GM19239 (cell line): ENCODE measurements at places on chromosomes 7 and 10.

DNA sequence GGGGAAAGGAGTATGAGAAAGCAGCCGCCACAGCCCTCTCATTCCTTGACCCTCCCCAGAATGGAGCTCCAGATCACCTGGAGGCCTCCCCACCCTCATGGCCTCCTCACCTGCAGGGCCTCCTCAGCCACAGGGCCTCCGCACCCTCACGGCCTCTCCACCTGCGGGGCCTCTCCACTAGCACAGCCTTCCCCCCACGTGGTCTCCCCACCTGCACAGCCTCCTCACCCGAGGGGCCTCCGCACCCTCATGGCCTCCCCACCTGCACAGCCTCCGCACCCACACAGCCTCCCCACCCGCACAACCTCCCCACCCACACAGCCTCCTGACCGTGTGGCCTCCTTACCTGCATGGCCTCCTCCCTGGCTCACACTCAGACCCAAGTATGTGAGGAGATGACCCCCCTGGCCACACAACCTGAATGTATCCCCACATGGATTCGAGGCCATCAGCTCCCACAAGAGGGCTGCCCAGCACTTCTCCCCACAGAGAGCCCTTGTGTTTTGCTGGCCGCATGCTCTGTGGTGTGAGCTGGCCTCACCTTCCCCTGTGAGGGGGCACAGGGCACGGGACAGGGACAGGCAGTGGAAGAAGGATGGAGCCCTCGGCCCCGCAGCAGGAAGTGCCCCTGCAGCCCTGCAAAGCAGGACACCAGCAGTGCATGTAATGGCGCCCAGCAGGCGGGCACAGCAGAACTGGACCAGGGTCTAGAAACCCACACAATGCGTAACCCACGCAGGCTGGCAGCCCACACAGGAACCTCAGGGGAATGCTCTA lies 3.1 kb downstream of the DIP2C start:
- no peak for DNase-seq

- DNase-seq: no peak
Observed at GRCh38 chr7:54544527-54545240, 2.5 kb downstream of the VSTM2A start.

DNA sequence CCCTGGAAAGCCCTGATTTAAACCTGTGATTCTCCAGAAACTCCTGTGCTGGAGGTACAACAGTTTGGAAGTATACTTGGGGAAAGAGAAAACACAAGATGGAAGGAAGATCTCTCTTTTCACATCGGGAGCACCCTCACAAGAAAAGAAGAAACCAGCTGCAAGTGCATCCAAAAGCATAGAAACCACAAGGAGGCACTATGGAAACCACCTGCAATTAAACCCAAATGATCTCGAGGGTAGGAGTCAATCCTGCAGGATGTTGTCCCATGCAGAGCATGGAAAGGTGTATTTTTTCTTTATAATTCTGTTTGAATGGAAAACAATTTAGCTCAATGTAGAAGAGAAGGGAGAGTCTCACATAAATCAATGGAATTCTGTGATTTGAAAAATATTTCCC lies 210.5 kb downstream of the TWIST1 start:
- DNase-seq: no peak

DNA sequence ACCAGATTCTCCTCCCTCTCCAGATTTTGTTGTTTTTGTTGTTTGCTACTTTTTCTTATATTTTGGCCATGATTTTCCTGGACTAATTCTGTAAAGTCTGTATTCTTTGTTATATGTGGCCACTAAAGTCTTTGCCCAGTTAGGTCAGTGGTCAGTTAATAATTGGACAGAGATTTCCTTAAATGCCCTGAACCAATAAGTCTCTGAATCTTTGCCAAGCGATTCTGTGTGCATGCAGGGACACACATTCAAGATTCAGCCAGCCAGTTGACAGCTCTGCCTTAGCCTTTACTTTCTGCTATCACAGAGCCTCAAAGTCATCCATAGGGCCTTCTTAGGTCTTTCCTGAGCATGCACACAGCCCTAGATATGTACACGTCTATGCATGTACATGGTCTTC lies 11.0 kb upstream of the COL17A1 start:
- DNase-seq: no peak

- no peak for DNase-seq
Observed at GRCh38 chr10:84088626-84089025, 50.7 kb upstream of the GHITM start.

DNA sequence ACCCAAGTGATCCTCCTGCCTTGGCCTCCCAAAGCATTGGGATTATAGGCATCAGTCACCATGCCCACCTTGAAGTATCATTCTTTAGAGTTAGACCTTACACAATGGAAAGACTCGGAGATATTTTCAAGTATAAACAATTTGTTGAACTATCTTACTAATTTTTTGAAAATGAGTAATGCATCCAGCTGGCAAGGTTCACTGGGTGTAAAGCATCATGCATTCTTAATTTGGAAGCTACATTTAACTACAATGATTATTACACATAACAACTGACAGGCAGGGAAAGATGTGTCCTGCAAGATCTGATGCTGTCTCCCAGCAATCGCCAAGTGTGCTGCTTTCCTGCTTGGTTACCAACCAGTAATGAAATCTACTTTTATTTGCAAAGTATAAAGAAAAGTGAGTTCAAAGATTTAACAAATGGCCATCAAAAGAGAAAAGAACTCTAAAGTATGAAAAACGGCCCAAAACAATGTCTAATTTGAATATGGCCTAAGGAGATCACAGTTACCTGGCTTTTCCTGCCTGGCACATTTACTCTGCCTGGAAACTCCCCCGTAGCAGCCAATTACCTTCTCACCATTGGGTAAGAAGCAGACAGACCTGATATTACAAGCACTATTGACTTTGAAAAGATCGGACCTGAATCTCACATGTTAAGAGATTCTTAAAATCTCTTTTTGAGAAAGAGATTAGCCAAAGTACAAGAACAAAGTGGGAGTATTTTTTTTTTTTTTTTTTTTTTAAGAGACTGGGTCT lies 59.3 kb upstream of the NMT2 start:
- no peak for DNase-seq

GRCh38 chr10:87729940-87730339 lies 70.3 kb downstream of the PAPSS2 start:
- no peak for DNase-seq

DNA sequence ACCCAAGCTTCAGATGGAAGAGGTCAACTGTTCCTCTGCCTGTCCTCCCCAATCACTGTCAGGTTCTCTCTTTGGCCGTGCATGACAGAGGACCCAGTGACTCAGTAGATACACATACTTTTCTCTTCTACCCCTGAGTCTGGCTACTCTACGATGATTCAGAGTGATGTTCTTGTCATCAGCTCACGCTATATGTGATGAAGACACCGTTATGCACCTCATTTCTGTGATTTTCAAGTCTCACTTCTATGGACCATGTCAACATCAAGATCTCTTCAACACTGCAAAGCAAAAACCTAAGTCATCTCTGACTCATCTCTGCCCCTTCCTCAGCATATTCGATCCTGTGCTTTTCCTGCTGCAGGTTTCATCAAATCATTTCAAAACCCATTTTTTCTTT lies 76.6 kb upstream of the DGKI start:
- DNase-seq: no peak

DNA sequence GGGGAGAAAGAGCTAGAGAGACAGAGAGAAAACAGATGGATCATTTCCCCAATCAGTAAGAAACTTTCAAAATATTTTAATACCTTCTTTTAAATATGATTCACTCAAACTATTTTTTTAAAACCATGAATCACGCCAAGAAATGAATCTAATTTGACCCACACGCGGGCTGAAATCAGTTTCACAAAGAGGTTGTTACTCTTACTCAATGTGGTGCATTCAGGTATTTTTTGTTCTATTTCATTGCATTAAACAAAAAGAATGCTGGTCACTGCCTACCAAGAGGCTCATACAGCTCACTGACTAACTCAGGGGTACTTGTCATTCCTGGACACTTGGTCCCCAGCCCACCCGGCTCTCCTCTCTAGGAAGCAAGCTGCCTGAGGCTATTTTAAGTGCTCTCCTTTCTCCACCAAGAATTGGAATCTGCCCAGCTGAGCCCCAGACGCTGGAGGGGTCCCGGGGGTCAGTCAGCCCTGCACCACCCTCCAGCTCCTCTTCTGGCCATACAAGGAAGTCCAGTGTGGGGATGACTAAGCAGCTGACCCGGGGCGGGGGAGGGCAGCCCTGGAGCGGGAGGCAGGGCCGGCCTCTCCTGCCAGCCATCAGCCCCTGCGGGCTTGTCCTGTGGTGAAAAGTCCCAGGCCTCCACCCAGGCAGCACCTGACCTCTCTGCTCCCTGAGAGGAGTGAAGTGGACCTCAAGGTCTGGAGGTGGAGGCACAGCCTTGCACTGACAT lies 21.7 kb upstream of the PFKP start:
- no peak for DNase-seq

- no peak for DNase-seq
Observed at GRCh38 chr10:29849126-29849833, 210.1 kb downstream of the JCAD start.

DNA sequence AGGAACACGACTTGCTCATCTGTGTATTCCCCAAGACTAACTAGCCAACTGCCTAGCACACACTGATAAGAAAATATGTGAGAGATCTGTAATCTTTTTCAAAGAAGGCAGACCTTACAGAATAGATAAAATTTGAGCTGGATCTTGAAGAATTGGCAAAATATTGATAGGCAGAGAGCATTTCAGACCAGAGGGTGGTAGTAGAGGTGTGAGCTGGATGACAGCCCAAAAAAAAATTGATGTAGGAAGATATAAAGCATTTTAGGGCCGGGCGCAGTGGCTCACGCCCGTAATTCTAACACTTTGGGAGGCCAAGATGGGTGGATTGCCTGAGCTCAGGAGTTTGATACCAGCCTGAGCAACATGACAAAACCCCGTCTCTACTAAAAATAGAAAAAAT lies 1.2 kb upstream of the ZNF746 start:
- no peak for DNase-seq

DNA sequence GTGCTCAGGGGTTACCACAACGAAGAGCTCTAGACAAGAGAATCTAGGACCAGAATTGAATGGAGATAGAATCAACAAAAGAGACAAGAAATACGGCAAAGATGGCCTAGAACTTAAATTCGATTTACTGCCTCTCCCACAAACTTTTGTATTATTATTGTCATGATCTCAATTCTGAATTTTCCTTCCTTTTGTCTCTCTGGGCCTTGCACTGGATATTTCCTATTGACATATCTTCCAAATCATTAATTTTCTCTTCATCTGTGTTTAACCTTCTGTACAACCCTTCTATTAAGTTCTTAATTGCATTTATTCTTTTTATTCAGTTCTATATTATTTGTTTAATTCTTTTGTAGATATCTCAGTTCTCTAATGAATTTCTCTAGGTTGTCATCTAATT lies 28.4 kb downstream of the VSTM4 start:
- DNase-seq: no peak

DNA sequence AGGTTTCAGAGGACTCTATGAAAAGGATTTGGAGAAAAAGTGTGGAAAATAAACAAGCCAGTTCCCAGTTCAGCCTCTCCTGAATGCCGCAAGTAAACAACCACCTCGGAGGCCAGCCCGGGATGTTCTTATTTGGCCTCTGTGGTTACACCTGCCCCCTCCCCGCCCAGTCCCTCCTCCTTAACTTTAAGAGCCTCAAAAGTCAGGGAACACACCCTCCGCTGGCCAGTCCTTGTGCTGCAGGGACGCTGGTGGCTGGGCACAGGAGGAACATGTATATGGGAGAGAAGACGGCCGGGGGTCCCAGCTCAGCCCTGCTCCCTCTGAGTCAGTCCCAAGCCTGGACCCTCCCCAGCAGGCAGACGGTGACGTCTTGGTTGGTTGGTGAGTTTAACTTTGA lies 6.1 kb downstream of the CHST3 start:
- DNase-seq: no peak

DNA sequence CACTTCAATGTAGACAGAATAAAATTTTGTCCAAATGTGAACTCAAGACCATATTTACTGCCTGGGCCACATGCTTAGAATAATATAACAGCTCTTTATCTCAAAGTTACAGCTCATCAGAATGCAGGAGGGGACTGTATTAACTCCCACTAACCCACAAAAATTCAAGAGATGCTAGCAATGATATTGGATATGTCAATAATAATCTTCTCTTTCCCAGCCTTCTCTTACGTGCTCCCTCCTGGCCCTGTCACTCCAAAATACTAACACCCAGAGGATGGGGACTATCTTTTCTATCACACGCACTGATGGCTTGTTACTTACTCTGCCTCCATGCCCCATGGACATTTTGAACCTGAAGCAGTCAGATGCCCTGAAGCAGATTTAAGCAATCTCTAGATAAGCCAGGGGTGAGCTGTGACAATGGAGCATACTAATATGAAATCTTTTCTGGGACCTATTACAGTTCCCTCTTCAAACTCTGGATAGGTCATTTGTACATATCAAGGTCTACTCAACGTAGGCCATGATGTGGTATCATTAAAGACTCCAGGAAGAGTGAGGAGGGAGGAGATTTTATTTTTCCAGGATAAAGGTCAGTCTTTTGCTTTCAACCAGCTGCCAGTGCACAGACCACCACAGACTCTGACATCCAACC lies 803.0 kb downstream of the GRM8 start:
- no peak for DNase-seq

DNA sequence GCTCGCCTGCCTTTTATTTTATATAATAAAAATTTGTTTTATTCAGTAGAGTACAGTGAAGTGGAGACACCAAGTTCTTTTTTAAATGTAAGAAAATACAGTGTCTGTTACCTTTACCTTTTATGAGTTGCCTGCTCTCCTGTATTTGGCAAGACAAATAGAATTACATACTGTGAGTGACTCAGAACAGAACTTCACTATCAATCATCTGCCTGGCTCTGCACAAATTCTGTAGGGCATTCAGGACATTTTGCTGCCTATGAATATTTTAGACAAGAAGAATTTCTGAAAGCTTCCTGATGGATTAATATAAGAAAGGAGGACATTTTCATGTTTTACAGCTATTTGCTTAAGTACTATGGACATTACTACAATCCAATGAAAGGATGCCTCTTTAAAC lies 135.4 kb upstream of the PHF14 start:
- DNase-seq: no peak

GRCh38 chr10:115092258-115092554 lies 959 bp upstream of the ATRNL1 start:
- DNase-seq: no peak
